Kidney capillary endothelial cell (primary cell): ENCODE measurements at places on chromosomes 13 and 19.

GRCh38 chr19:3178973-3179738 is 587 bp downstream of the S1PR4 start:
- DNase-seq: no peak

DNA sequence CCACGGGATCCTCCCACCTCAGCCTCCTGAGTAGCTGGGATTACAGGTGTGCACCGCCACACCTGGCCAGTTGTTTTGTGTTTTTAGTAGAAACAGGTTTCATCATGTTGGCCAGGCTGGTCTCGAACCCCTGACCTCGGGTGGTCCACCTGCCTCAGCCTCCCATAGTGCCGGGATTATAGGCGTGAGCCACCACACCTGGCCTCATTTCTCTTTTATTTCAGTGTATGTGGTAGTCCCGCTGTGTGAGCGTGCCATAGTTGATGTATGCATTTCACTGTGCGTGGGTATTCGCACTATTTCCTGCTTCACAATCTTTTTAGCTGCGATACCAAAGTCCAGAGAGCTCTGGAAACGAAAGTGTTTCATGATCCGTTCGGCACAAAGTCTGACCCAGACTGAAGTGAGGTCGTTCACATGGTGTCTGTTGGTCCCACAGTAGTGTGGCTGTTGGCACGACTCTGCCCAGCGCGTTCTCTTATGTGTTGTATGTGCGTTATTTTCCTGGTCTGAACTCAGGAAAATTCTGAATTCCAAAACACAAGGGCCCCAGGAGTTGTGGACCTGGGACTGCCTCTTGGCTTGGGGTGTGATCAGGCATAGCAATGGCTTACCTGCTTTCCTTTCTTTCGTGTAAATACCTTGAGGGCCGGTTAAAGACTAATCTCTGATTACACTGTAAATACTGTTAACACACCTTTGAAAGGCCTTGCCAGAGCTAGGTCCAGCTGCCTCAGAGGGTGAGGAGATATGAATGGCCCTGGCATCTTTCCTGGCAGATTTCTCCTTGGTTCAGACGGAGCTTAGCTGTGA is 8.6 kb downstream of the EPN1 start:
- no peak for DNase-seq

- DNase-seq: no peak
Observed at GRCh38 chr13:109436841-109437240, 349.5 kb downstream of the IRS2 start.

DNA sequence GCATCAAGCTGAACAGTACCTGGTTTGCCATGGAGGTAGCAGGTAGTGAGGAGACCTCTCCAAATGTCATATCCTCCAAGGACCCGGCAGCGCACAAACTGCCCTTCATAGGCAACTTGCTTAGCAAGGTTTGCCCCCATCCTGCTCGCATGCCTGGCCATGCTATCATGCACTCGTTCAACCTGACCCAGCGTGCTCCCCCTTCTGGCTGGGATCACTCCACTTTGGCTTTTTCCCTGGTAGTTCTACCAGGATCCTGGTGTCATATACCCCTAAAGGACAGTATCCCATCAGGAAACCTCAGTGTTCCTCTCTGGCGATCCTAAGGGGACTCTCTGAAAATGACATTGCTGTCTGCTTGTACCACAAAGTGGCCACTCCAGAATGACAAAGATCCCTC is 38.6 kb upstream of the ZNF30 start:
- no peak for DNase-seq

DNA sequence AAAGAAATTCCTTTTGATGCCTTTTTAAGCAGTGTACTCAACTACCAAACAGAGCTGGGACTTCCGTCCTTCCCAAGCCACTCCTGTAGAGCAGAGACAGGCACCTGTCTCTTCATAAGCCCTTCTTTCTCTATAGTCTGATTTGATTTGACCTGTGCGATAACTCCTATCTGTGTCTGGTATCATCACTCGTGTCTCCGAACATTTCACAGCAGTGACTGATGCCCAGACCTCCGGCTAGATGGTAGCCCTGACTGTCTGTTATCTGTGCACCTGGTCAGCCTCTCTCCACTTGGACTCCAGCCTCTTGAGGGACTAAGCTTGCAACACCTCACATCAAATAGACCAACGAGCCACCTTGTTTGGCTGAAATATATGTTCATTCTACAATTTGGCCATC is 316.2 kb upstream of the ZNF507 start:
- no peak for DNase-seq

DNA sequence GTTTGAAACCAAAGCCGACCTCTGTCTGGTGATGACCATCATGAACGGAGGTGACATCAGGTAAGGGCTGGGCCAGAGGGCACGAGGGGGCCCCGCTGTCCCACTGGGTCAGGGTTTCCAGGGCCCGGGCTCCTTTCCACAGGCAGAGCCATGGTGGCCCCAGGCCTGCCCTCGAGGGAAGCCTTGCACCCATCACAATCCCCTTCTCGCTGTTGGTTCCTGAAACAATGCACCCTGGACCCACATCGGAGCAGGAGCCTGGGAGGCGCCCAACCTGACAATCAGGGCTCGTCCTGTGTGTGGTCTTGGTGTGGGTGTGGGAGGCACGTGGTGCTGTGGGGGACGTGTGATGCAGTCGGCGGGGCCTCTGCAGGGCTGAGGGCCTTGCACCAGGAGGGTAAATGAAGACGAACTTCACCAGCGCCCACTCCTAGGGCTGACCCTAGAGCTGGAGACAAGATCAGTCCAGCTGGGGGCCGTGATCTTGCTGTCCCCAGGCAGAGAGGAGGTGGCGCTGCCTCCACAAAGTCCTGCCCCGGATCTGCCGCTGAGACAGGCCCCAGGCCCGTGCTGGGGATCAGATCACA is 2.8 kb downstream of the GRK1 start:
- DNase-seq: no peak
